ENCODE measurements at places on chromosomes 5 and 9.
A peak's percentile ranks its signal among the peaks of the same experiment; 100 is the strongest.

GRCh38 chr9:36173861-36174260 is 4.7 kb downstream of the CCIN start:
- no peaks in the 10 kb centered on the region for H3K27me3 ChIP-seq
- H3K27ac ChIP-seq: no peak overlapping the region
- H3K4me3 ChIP-seq: no peak overlapping the region
- DNase-seq: no peak
- no peaks in the 10 kb centered on the region for H3K36me3 ChIP-seq

- no peak overlapping the region for H3K27ac ChIP-seq
- no peaks in the 10 kb centered on the region for H3K27me3 ChIP-seq
- DNase-seq: no peak
- no peaks in the 10 kb centered on the region for H3K36me3 ChIP-seq
These were observed 391.3 kb downstream of the NR2F1-AS1 start for GRCh38 chr5:93189707-93190120.

DNA sequence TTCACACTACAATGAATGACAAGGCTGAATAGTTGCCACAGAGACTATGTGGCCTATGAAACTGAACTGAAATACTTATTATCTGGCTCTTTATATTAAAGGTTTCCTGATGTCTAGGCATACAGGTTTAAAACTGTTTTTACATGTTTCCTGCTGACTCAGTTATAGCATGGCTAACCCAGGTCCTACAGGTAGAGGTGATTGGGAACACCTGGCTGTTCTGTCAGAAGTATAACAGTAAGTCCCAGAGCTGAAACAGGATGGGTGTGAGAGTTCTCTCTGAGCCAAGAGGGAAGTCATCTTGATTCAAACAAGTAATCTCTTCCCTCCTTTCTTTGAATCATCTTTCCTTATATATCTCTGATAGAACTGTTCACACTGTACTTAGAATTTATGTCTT is 4.9 kb upstream of the ADGRV1 start:
- H3K4me1 ChIP-seq: no peaks in the 10 kb centered on the region
- no peaks in the 10 kb centered on the region for H3K36me3 ChIP-seq
- H3K27ac ChIP-seq: no peak overlapping the region
- DNase-seq: no peak
- H3K4me3 ChIP-seq: no peak overlapping the region
- H3K27me3 ChIP-seq: peaks cover 5% of the 10 kb centered on the region

- peaks cover 5% of the 10 kb centered on the region for H3K27me3 ChIP-seq
- H3K4me1 ChIP-seq: no peaks in the 10 kb centered on the region
These were observed 1.5 kb downstream of the THBS4 start for GRCh38 chr5:80036615-80037014.

GRCh38 chr9:100294341-100294740 is 58.4 kb downstream of the TEX10 start:
- no peak overlapping the region for H3K27ac ChIP-seq
- H3K27me3 ChIP-seq: no peaks in the 10 kb centered on the region
- no peak for DNase-seq
- H3K36me3 ChIP-seq: no peaks in the 10 kb centered on the region
- no peak overlapping the region for H3K4me3 ChIP-seq

DNA sequence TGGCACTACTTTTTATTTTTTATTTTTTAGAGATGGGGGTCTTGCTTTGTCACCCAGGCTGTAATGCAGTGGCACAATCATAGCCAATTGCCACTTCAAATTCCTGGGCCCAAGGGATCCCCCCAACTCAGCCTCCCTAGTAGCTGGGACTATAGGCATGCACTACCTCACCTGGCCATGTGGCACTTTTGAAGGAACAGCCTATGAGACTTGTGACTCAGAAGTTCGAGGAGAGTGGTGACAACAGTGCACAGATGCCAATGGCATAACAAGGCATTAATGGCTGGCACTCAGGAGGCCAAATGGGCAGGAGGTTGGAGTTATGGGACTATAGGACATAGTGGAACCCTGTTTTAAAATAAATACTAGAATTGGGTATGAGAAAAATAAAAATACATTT is 33.7 kb downstream of the ANKRD31 start:
- no peak overlapping the region for H3K27ac ChIP-seq
- H3K4me3 ChIP-seq: no peak overlapping the region
- H3K36me3 ChIP-seq: no peaks in the 10 kb centered on the region
- no peaks in the 10 kb centered on the region for H3K4me1 ChIP-seq
- no peak for DNase-seq

- H3K4me1 ChIP-seq: no peaks in the 10 kb centered on the region
- no peaks in the 10 kb centered on the region for H3K27me3 ChIP-seq
These were observed 232.1 kb downstream of the CDH12 start for GRCh38 chr5:22621084-22621483.

GRCh38 chr5:37738057-37738691 is 101.7 kb downstream of the GDNF start:
- H3K4me3 ChIP-seq: no peak overlapping the region
- no peaks in the 10 kb centered on the region for H3K36me3 ChIP-seq
- H3K4me1 ChIP-seq: peaks cover 6% of the 10 kb centered on the region
- DNase-seq: peak; percentile 24
- peak overlapping the region; percentile 55 for H3K27ac ChIP-seq
- H3K27me3 ChIP-seq: no peaks in the 10 kb centered on the region

GRCh38 chr9:129773262-129774048 is 20.6 kb upstream of the PTGES start:
- H3K27ac ChIP-seq: no peak overlapping the region
- no peaks in the 10 kb centered on the region for H3K27me3 ChIP-seq
- H3K4me3 ChIP-seq: no peak overlapping the region
- DNase-seq: no peak
- H3K36me3 ChIP-seq: no peaks in the 10 kb centered on the region

DNA sequence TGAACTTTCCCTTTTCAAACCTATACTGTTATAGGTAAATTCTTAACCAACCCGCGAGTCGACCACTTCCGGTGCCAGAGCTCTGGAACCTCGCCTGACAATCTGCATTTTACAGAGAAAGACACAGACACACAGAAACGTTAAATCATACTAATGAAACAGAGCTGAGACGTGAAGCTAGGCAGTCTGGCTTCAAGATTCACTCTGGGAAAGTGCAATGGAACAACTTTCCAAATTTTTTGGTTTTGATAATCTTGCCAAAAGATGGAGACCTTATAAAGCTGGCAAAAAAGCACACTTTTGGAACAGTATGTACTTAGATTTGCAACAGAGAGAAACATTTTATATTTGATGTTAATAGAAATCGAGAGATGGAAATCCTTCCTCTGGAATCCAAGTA is 15.9 kb upstream of the WNT8A start:
- no peaks in the 10 kb centered on the region for H3K27me3 ChIP-seq
- no peak overlapping the region for H3K4me3 ChIP-seq

DNA sequence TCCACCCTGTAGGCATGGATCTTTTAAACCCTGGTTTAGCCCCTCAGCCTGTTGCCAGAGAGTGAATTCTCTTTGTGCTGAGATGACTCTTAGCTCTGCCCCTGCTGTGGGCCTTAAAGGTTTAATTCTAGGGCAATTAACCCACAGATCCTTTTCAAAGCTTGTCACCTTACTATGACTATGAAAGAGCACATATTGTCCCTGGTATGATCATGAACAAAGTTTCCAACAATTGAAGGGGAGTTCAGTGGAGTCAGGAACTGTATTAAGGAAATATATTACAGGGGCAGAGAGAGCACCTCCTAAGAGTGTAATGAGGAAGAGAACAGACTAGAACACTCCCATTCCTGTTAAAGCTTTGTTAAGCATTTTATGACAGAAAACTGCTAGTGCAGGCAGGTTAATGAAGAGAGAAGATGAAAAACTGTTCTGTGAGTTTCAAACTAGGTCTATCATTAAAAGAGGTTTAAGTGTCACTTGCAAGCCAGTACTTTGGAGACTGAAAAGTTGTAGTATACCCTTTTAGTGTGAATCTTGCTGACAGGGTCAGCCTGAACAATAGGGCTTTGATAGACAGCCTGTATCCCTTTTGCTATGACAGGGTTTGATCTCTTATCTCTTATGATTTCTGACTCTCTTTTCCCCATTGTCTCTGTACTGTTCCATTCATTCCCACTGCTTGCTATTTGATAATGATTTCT is 104.2 kb upstream of the ELL2 start:
- no peak overlapping the region for H3K4me3 ChIP-seq
- H3K4me1 ChIP-seq: no peaks in the 10 kb centered on the region
- no peak overlapping the region for H3K27ac ChIP-seq
- no peaks in the 10 kb centered on the region for H3K27me3 ChIP-seq

DNA sequence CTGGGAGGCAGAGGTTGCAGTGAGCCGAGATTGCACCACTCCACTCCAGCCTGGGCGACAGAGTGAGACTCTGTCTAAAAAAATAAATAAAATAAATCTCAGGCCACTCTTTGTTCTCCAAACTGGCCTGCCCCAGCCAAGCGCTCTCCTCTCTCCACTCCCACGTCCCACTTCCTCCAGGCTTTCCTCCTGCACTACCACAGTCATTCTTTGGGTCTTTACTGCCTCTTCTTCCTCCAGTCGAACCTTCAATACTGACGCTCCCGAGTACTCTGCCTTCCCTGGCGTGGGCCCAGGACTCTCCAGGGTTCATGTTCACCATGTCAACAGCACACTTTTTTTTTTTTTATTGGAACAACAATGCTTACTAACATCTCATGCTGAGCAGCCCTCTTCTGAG is 23.9 kb downstream of the RNF130 start:
- H3K36me3 ChIP-seq: no peaks in the 10 kb centered on the region
- H3K27me3 ChIP-seq: no peaks in the 10 kb centered on the region
- H3K27ac ChIP-seq: peak overlapping the region; percentile 2
- DNase-seq: peak; percentile 30
- H3K4me1 ChIP-seq: no peaks in the 10 kb centered on the region
- no peak overlapping the region for H3K4me3 ChIP-seq

DNA sequence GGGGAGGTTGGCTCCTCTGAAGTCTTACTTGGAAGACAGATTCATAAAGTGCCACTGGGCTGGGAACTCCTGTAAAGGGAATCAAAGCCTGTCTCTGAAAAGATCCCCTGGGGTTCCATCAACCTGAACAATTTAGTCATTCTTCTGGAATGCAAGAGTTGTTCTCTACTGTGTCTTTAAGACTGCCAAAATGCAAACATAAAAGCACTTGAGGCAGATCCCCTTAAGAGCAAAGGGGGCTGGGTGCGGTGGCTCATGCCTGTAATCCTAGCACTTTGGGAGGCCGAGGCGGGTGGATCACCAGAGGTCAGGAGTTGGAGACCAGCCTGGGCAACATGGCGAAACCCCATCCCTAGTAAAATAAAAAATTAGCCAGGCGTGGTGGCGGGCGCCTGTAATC is 16.7 kb downstream of the CDKN2AIPNL start:
- no peak for DNase-seq
- no peaks in the 10 kb centered on the region for H3K27me3 ChIP-seq
- H3K4me1 ChIP-seq: no peaks in the 10 kb centered on the region
- no peaks in the 10 kb centered on the region for H3K36me3 ChIP-seq
- no peak overlapping the region for H3K4me3 ChIP-seq

GRCh38 chr5:112720576-112720975 is 17.1 kb upstream of the APC start:
- no peak for DNase-seq
- no peaks in the 10 kb centered on the region for H3K36me3 ChIP-seq
- H3K4me1 ChIP-seq: no peaks in the 10 kb centered on the region
- no peak overlapping the region for H3K27ac ChIP-seq
- H3K27me3 ChIP-seq: no peaks in the 10 kb centered on the region

DNA sequence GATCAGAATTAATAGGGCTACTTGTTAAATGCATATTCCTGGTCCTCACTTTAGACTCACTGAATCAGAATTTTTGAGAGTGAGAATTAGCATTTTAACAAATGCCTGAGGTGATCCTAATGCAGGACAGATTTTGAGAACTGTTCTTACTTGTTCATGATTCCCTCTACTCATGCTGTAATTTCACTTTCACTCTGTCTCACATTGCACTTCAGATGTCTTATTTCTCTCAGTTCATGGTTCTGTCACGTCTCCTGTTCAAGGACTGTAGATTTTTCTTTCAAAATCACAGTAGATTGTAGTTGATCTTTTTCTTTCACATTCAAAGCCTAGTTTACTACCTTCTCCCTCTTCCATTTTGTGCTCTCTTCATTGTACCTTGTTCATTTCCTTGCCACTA is 54.3 kb downstream of the ADGRV1 start:
- H3K36me3 ChIP-seq: no peaks in the 10 kb centered on the region
- H3K27me3 ChIP-seq: no peaks in the 10 kb centered on the region
- H3K4me1 ChIP-seq: no peaks in the 10 kb centered on the region

GRCh38 chr5:135156715-135157404 is 122.8 kb upstream of the PITX1 start:
- H3K36me3 ChIP-seq: no peaks in the 10 kb centered on the region
- no peak for DNase-seq
- H3K27ac ChIP-seq: no peak overlapping the region
- no peaks in the 10 kb centered on the region for H3K4me1 ChIP-seq
- no peaks in the 10 kb centered on the region for H3K27me3 ChIP-seq

DNA sequence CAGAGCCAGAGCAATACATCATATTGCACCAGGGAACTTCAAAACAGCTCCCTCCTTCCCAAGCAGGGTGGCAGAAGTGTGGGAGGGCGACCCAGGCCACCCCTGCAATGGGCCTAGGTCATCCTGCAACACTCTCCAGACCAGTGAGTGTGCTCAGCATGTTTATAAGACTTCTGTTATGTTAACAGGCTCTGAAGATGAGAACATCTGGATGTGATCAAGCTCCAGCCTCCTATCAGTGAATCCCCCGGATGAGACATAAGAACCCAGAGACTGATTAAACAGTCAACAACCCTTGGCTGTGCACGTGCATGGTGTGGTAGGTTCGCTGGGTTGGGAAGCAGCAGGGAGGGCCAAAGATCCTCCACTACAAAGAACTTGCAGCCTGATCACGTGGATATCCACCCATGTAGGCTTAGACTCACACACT is 63.3 kb downstream of the ABCA1 start:
- peak overlapping the region; percentile 53 for H3K27ac ChIP-seq
- H3K36me3 ChIP-seq: no peaks in the 10 kb centered on the region
- H3K4me3 ChIP-seq: no peak overlapping the region
- peak; percentile 72 for DNase-seq

GRCh38 chr5:153907170-153907775 is 131.4 kb downstream of the FAM114A2 start:
- no peak overlapping the region for H3K27ac ChIP-seq
- DNase-seq: no peak
- no peaks in the 10 kb centered on the region for H3K27me3 ChIP-seq
- H3K4me3 ChIP-seq: no peak overlapping the region
- no peaks in the 10 kb centered on the region for H3K4me1 ChIP-seq
- no peaks in the 10 kb centered on the region for H3K36me3 ChIP-seq
